Left renal pelvis (tissue), 4 donors: ENCODE measurements at places on chromosomes 5 and 9. TPM values are rescaled to one million over a fixed set of nuclear protein-coding genes. Genes with fewer than 3 reads are reported as not detected.

DNA sequence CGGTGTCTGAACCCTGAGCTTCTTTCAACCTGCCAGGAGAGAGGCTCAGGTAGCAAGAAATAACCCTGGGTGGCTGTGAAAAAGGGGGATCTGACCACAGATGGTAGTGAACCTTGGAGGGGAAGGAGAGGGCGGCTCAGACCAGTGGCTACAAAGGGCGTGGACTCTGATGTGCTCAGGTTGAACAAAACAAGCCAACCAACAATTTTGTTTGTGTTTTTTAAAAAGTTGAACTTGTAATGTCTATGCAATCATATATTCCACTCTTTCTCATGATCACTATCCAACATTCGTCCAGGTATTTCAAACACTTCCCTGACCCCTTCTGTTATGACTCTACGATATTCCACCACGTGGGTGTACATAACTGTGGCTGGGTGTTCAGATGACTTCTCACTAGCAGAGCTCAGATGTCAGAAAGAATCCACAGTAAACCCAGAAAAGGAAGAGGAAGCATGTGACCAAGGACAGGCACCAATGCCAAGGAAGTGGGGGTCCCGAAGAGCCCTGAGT lies 20.0 kb downstream of the PTPN3 start:
- no peak for DNase-seq

GRCh38 chr5:179326122-179326927 lies 18.9 kb downstream of the ADAMTS2 start:
- no peak for DNase-seq

- no peak for DNase-seq
Observed at GRCh38 chr9:135216791-135217441, 129.4 kb downstream of the OLFM1 start.

Gene SPATA31A3
- polyA plus RNA-seq, result not detected

Gene C5orf34
- 5.2 TPM for polyA plus RNA-seq
